ENCODE measurements at places on chromosomes 16 and 17.

- no peak for DNase-seq
Measured at GRCh38 chr17:82922646-82923045, 82.8 kb upstream of the ZNF750 start.

DNA sequence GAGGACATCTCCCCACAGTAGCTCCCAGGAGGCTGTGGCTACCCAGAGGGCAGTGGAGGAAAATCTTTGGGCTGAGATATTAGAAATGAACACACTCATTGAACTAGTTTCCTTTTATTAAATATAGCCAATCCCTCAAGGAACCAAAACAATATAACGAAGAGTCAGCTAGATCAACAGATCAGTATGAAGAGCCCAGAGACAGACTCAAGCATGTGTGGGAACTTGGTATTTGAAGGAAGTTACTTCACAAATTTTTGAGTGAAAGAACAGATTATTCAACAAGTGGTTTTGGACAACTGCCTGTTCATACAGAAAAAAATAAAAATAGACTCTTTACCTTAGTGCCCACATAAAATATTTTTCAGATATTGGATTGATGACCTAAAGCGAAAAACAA is 183.6 kb upstream of the PMFBP1 start:
- no peak for DNase-seq

DNA sequence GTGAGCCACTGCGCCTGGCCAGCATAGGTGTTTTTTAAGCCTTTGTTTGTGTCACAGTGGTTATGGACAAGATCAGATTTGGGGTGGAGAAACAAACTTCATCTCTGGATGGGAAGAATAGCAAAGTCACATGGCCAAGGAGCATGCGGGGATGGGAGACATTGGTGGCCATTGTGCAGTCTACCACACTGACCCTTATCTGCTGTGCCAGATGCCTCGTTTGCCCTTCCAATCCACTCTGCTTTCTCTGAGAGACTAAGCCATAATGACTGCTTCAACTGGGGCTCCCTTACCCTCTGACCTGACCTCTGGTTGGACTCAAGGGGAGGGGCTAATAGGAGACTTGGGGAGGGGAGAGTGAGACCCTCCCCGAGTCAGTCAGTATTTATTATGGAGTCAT is 166.8 kb downstream of the PRKCB start:
- DNase-seq = no peak

GRCh38 chr17:51083981-51084380 is 36.7 kb downstream of the SPAG9 start:
- DNase-seq = no peak

- no peak for DNase-seq
Measured at GRCh38 chr17:30472238-30472890, 4.8 kb upstream of the GOSR1 start.

DNA sequence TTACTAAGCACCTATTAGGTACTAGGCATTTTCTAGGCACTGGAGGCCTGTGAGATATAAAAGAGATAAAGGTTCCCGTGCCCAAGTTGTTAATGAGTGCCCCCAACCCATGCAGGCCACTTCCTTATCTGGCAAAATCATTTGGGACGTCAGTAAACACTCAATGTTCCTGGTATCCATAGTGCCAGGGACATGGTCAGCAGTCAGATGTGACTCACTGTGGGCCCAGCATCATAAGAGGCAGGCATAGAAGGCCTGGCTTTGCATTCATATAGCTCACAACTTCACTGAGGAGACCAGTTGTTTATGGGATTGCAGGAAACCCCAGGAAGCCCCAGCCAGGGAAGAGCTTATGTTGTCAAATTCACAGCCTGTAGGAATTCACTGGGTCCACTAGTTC is 81.1 kb downstream of the MRC2 start:
- no peak for DNase-seq

DNA sequence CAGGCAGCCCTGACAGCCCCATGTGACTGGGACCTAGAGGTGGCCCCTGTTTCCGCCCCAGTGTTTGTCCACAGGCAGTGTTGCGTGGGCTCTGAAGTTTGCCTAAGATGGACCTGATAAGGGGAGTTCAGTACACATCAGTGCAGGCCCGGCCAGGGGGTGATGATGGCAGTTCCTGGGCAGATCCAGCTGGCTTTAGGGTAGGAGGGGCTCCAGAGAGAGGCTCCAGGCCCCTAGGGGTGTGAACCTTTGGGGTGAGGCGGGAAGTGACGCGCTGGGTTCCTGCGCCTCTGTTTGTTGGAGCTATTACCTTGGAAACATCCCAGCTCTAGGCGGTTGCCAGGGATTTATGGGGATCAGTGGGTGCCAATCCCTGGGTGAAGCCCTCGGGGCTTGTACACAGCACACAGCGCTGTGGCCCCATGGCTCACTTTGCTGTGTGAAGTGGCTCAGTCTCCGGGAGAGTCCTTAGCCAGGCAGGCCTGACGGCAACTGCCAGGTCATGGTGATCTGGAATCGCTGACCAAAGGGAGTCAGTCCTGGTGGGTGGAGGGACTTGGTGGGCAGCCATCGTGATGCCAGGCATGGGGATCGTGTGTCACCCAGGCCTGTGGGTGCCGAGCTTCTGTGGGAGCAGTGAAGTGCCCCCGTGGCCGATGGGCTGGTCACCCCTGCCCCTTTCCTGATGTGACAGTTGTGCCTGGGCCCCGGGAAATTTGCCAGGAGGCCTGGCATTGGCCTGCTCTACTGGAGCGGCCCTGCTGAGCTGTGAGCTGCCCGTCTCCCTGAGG is 146.1 kb downstream of the SEC14L1 start:
- no peak for DNase-seq

Measured in eye (tissue), 1 donor.